Activated T-helper 9 cell treated with anti-CD3 and anti-CD28 coated beads, Interleukin-2, amount 50 U/mL, for 16 hours (primary cell): ENCODE measurements at places on chromosomes 3 and 15.

GRCh38 chr3:172126741-172127140 lies 87.4 kb downstream of the FNDC3B start:
- DNase-seq = no peak

GRCh38 chr15:60899322-60899966 lies 329.7 kb downstream of the RORA start:
- DNase-seq = peak; percentile 3

- DNase-seq = no peak
These were observed 1141.8 kb downstream of the SI start for GRCh38 chr3:163936543-163936942.

GRCh38 chr3:4565809-4566501 lies 72.8 kb downstream of the ITPR1 start:
- DNase-seq = no peak

- DNase-seq = no peak
These were observed 94.6 kb upstream of the HERC1 start for GRCh38 chr15:63928185-63928842.

DNA sequence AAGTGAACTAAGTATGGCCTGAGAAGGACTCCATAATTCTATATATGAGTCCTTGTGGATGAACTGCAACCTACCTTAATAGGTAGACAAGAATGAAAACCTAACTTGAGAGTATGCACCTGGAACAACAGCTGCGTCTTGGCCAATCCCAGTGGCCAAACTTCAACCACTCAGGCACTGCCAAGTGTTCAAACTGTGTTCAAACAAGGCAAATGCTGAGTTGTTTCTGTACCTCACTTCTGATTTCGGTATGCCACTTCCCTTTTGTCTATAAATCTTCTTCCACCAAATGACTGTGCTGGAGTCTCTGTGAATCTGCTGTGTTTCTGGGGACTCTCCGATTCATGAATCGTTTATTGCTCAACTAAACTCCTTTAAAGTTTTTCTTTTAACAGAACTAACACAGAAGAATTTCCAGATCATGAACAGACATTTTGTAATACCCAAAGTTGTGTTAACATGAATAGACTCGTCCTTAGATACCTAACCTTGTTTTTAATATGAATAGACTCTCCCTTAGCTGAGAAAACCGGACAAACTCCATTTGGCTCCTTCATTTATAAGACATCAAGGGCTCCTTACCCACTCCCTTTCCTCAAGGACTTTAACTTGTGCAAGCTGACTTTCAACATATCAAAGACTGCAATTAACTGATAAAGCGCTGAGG lies 4.1 kb downstream of the ZNF717 start:
- DNase-seq = no peak

DNA sequence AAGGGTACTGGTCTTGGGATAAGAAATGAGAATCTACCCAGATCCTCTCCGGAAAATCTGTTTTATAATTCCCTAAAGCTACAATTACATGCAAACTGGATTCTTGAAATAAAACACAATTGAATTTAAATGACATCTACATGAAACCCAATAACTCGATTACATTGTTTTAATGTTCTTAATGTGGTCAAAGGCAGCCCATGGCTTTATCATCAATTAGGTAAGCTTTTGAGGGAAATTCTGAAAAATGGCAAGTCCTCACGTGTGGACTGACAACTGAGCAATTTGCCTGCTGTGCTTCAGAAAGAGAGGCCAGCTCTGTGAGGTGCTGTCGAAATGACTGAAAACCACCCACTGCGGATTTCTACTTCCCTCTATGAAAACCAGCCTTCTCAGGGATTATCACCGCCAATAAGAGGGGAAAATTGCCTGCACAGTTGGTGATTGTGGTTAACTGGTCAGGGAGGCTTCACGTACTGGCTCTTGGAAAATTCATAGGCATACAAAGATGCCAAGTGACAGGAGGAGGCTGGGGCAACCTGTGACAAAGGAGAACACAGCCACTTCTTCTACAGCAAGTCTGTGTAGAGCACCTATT lies 200.8 kb upstream of the SLCO3A1 start:
- no peak for DNase-seq

DNA sequence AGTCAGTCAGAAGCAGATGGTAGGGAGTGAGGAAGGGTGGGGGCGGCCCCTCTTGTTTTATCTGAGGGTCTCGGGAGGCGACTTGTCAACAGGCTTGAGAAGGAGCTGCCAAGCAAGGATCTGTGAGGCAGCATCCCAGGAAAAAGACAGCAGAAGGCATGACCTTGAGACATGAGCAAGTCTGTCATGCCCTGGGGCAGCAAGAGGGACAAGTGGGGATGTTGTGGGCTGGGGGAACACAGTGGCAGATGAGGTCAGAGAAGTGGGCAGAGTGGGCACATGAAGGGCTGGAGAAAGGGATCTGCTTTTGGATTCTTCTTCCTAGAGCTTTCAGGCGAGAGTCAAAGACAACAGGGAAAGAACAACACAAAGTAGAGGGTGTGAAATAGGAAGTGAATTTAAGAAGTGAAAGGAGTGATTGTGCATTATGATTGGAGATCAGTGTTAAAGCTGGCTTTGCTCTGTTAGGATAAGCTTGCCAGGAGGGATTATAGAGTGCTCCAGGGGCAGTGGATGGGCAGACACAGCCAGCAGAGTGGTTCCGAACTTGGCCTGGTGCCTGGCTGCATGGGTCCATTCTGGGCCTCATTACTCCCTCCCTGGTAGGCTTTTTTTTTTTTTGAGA lies 73.3 kb downstream of the USP13 start:
- no peak for DNase-seq

DNA sequence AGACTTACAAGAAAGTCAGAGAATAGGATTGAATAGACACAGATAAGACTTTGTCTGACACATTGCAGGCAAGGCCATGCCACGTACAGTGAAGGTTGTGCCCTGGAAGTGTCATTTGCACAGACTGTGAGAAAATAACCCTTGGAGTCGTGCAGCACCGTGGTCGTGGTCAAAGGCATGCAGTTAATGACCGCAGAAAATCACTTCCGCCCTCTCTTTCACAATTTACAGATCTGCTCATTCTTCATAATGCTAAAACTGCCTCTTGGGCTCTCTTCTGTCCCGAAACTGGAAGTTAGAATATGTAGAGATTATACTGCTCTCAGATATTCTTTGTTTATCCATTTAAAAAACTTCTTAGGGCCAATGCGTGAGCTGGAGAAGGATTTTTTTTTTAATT lies 73.2 kb upstream of the CTXND1 start:
- DNase-seq = no peak

GRCh38 chr3:107600780-107601179 lies 78.0 kb downstream of the BBX start:
- DNase-seq = no peak

- no peak for DNase-seq
These were observed 10.4 kb downstream of the VILL start for GRCh38 chr3:38000965-38001455.

GRCh38 chr3:179794355-179794754 lies 141.5 kb downstream of the USP13 start:
- DNase-seq = no peak

DNA sequence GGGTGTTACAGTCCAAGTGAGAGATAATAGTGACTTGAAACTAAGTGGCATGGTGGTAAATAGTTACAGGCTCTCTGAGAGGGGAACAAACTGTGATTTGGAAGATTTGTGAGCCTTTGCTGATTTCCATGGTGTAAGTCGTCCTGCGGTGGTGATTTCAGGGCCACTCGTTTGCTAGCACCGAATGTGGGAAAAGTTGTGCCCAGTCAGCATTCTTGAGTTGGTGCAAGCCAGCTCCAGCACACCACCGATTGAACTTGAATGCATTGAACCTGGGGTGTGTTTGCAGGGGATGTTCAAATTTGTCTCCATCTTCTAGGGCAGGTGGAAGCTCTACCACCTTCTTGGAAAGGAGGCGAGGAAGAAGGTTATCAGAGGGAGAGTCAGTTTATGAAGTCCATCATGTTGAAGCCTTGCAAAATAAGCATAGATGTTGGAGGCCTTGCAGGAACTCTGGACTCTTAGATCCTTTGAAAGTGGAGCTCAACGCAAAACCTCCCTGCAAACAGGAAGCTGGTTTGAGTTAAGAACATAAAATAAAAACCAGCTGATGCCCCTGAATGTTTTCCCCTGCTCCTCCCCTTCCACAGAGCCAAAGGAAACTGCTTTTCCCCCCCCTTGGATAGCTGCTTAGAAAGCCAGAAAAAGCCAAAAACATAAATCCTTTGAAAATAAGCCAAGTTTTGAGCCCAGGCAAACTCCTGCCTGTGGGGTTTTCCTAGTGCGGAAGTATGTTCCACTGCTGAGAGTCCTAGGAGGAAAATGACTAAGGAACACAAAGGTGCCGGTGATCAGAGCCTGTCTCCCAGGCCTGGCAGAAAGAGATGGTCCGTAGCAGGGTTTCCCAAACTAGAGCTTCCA lies 21.9 kb downstream of the MAPKBP1 start:
- DNase-seq = no peak

DNA sequence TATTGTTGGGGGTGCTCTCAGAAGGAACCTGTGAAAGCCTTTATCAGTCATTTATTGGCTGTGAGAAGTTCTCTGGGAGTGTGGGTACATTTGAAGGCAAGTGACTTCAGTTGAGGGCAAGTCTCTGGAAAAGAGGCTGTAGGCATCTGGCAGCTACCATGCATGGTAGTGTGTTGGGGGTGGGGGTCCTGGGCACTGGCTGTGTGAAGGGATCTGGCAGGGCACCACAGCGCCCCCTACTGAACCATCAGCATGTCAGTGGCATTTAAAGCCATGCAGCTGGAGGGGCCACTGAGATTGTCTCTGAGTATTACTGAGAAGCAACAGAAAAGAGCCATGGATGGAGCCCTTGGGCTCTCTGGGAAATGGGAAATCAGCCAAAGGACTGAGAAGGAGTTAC lies 30.6 kb downstream of the CRTAP start:
- no peak for DNase-seq

DNA sequence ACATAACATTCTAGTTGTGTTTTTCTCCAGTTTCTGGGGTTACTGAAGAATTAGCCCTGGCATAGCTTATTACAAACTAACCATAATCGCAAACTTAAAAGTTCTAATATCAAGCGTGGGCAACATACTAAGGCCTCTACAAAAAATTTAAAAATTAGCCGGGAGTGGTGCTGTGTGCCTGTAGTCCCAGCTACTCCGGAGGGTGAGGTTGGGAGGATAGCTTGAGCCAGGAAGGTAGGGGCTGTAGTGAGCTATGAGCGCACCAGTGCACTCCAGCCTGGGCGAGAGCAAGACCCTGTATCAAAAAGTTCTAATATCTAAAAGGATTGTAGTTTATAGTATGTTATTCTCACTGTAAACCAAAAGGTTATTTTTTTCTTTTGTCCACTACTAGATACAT lies 1.1 kb downstream of the OIP5 start:
- no peak for DNase-seq

DNA sequence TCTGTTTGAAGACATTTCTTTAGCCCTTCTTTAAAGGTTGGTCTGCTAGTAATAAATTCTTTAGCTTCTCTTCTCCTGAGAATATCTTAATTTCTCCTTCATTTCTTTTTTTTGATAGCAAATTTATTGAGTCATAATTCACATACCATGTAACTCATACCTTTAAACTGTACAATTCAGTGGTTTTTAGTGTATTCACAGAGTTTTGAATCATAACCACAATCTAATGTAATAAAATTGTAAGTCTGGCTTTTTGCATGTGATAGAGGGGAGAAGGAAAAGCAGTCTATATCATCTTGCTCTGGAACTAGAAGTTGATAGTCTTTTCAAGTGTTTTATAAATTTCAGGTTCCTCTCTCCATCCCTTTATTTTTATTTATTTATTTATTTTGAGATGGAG lies 81.3 kb downstream of the APBA2 start:
- no peak for DNase-seq

GRCh38 chr3:105385819-105386508 lies 19.3 kb downstream of the ALCAM start:
- no peak for DNase-seq

- DNase-seq = no peak
These were observed 24.3 kb downstream of the DPH3 start for GRCh38 chr3:16240229-16241023.

DNA sequence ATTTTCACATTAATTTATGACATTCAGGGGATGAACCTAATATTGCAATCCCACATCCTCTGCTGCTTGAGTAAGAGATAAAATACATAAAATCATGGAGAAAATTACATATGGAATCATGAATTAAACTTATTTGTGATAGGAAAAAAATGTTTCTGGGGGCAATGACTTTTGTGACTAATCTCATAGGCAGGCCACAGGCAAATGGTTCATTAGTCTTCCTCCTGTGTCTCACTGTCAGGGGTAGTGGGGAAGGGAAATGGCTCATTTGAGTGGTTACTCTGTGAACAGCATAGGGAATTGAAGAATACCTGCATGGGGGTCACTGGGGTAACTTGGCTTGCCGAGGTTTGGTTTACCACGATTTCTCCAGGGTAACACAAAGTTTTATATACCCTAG lies 72.0 kb downstream of the TFG start:
- no peak for DNase-seq

DNA sequence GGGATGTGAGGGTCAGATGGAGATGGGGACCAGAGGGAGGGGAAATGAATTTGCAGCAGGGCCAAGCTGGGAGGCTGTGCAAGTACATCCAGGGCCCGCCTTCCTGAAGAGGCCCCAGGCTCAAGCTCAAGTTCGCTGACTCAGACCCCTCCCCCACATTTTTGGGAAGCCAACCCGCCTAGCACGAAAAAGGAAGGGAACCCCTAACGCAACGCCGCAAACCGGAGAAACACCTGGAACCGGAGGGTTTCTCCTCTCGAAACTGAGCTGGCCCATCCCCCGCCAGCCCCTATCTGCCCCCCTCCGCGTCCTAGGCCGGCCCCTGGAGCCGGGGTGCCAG lies 624 bp downstream of the AP3B2 start:
- no peak for DNase-seq

DNA sequence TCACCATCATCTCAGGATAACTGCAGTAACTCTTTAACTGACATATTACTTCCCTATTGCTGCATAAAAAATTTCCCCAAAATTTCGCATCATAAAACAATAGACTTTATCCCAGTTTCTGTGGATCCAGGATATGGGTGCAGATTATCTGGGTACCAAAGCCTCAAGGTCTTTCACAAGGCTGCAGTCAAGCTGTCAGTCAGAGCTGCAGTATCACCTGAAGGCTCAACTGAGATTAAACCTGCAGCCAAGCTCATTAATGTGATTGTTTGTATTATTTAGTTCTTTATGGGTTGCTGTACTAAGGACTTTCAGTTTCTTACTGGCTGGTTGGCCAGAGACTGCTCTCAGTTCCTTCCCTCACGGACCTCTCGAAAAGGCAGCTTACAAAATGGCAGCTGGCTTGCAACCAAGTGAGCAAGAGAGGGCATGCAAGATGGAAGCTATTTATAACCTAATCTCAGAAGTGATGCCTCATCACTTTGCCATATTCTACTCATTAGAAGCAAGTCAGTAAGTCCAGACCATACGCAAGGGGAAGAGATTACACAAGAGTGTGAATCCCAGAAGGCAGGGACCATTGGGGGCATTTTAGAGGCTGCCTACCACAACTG lies 54.9 kb downstream of the DCUN1D1 start:
- no peak for DNase-seq

GRCh38 chr3:138374573-138375134 lies 26.3 kb downstream of the MRAS start:
- no peak for DNase-seq
